ENCODE measurements at places on chromosomes 6 and 20.

DNA sequence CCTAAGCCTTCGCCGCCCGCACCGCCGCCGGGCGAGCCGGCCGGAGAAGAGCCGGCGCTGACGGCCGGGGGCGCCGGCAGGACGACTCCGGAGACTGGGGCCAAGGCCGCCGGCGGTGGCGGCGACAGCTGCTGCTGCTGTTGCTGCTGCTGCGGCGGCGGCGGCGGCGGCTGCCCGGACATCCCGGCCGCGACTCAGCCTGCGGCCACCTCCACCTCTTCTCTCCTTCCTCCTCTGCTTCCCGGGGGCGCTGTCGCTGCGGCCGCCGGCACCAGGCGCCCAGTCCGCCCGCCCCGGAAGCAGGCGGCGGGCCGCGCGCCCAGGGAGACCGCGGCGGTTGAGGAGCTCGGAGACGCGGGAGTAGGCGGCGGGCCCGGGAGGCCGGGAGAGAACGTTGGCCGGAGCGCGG lies 307 bp downstream of the RANBP9 start:
- no peak for DNase-seq

- no peak for DNase-seq
Observed at GRCh38 chr6:74997646-74998045, 208.2 kb downstream of the COL12A1 start.

DNA sequence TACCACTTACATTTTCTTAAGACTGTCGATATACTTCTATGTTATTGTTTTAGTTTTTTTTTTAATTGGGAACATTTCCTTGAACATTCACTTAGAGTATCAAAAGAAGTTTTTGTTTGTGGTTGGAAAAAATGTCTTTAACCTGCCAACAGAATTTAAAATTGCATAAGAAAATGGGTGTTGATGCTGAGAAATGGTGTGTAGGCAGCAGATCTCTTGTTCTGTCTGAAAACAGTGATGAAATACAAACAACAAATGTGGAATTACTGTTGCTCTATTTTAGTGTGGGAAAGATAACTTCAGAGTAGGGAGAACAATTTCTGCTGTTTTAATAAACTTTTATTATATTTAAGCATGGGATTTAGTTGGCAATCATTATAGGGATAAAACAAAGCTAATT lies 293.5 kb downstream of the CDKAL1 start:
- no peak for DNase-seq

GRCh38 chr6:161349886-161350285 lies 76.0 kb upstream of the AGPAT4 start:
- no peak for DNase-seq
